ENCODE measurements at places on chromosomes 11 and 22.

GRCh38 chr11:12143461-12144258, 33.3 kb downstream of the MICAL2 start:
- no peak for DNase-seq

- DNase-seq: no peak
Observed at GRCh38 chr11:106178361-106178760, 100.9 kb downstream of the AASDHPPT start.

DNA sequence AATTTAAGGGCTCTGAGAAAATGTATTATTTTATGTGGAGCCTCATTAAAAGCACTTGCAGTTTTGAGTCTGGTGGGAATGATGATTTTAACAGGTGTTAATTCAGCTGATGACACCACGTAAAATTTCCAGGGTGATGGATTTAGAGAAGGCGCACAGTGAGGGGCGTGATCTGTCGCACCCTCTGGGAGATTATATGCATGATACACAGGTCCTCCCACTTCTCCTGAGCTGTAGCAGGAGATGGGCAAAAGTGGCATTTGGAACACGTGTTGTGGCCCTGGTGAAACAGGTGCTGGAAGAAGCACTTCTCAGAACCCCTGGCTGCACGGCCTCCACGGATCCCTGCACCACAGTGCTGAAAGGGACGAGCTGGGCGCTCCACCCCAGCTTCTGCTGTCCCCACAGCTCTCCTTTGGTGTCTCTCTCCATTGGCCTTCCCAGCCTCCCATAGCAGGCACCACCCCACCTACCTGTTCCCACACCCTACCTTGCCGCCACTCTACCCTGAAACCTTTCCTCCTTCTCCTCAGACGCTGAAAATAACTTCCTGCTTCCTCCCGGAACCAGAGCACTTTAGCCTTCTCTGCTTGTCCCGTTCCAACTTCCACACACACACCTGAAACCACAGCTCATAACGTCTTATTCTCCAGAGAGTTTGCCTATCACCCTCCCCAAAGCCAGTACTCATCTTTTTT, 6.9 kb upstream of the SORL1 start:
- DNase-seq: no peak

- no peak for DNase-seq
Observed at GRCh38 chr11:126997641-126998040, 2.9 kb downstream of the KIRREL3 start.

DNA sequence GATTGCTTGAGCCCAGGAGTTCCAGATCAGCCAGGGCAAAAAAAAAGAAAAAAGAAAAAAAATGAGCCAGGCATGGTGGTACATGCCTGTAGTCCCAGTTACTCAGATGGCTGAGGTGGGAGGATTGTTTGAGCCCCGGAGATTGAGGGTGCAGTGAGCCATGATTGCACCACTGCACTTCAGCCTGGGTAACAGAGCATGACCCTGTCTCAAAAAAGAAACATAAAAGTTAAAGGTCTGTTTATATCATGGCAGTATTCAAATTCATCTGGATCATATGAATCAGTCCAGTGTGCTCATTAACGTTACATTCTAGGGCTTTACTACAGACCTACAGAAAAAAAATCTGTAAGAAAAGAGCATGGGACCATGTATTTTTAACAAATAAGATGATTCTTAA, 13.9 kb downstream of the HSD17B12 start:
- DNase-seq: no peak

DNA sequence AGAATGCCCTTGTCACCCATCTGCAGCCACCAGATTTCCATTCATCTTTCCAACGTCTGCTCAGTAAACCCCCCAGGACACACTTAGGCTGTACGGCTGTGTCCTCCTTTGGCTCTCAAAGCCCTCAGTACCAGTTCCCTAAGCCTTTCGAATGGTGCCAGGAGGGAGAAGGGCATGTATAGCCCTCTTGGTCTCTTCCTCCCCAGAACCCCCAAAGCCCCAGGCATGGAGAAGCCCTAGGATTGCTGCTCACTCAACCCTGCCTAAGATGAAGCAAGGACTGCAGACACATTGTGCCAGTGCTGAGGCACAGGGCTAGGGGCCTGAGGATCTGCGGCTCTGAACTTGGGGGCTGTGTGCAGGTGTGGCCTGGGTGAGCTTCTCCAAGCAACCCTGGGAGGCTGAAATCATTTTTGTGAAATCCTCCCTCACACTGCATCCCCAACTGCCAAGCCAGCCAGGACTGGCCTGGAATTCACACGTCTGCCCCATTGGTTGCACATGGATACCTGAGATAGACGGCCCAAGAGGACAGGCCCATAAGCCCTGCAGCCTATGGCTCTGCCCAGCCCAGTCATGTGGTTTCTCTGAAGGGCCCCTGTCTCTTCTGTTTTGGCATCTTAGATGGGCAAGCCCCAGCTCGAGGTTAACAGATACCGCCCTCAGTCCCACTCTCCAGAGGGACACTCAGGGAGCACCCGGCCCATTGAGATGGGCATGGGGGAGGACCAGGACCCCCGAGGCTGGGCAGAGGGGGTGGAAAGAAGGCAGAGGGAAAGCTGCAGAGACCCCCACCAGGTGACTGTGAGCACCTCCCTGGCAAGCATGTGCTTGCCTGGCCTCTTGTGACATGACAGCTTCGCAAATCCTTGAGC, 34.0 kb downstream of the KCNQ1OT1 start:
- DNase-seq: no peak

DNA sequence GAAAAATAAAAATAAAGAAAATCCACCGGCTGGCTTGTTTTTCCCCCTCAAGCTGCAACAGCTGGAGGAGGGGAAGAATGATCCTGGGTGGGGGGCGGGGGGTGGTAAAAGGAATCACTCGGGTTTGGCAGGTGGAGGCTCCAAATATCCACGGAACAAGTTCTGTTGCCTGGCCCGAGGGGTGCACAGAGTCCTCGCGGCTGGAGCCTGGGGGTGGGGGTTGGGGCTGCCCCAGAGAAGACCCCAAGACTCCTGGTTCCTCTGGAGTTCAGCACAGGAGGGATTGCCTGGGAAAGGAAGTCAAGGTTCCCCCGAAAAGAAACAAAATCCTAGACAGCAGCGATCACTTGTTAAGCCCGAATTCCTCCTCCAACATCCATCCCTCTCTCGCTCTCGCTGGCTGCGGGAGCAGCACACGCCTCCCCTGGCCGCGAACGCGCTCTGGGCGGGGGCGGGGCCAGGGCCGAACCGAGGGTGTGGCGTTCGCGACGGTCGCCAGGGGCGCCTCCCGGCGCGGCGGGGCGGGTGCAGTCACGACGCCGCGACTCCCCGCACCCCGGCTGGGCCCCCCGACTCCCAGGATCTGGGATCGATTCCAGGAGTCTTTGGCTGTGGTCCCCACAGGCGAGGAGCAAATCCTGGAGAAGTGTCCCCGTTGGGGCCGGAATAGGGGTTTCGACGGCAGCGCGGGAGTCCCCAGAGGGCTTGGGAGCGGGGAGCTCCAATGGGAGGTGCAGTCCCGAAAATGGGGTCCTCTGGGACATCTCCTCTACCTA, at the start of gene KCNA4:
Gene KCNA4 (minus strand): TSS at position 443 of the 776 bp plus-strand sequence. CDS start 4,352 bp downstream, outside the sequence.
- DNase-seq: no peak

DNA sequence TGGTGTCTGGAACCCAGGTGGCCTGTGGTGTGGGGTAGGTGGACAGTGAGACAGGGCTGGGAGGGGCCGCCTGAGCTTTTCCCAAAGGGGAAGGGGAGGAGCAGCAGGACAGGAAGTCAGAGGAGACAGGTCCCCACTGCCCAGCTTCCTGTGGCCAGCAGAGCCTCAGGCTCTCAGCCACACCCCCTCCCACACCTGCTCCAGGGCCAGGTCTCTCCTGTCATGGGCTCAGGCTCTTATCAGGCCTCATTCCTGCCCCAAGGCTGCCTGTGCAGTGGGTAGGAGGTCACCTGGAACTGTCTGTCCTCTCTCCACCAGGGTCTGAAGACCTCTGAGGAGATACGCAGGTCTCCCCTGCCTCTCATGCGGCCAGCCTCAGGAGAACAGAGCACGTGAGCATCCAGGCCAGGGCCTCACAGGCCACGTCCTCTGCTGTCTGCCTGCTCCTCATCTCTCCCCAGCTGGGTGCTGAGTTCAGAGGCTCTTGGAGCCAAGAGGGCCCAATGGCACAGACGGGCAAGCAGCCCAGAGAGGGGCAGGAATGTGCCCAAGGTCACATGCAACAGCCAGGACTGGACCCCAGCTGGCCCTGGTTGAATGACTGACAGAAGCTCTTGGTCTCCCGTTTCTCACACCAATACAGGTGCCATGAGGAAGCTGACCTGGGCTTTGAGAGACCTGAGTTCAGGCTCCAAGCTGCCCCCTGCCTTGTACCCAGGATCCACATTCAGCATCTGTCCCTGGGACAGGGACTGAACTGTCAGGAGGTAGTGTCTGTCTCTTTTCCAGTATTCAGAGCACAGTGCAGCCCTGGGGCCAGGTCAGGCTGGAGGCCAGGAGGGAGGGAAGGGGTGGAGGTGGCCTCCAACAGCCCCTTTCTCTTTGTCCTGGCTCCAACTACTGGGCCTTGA, 16.7 kb downstream of the STARD10 start:
- no peak for DNase-seq

DNA sequence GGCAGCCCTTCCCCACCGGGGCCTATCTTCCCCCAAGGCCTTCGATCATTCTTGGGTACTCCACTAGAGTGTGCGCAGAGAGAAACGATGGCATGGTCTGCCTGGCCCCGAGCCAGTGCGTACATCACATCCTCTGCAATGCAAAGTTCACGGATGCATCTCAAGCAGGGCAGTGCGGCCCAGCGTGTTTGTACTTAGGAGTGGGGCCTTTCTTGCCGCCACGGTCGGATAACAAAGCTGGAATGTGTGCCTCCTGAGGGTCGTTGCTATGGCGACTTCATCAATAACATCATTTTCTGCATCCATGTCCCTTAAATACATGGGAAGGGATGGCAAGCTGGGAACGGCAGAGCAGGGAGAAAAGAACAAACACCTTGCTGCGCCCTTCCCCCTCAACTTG, 73.9 kb downstream of the SCUBE1 start:
- no peak for DNase-seq

DNA sequence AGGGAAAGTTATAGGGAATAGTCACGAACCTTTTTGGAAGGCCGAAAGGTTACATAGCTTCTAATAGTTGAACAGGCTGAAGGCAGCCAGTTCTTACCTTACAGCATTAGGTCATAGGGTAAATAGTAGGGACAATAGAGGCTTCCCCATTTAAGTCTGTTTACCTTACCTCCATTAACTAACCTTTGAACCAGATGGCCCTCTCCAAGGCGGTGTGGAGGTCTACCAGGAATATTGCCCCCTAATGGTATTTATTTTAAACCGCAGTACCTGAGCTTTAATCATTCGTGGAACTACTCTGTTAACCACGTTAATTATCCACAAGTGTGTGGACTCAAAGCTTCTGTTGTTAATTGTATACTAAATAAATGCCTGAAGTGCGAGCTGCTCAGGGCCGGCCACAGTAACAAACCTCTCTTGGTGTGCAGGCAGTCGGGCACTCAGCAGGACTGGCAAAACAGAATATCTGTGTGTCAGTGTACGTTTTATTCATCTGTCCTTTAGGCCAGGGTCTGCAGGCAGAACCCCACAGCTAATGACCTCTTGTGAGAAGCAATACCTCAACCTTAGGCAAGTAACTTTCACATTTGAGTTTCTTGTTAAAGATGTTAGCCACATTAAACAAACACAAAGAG, 81.7 kb downstream of the PRCP start:
- no peak for DNase-seq

DNA sequence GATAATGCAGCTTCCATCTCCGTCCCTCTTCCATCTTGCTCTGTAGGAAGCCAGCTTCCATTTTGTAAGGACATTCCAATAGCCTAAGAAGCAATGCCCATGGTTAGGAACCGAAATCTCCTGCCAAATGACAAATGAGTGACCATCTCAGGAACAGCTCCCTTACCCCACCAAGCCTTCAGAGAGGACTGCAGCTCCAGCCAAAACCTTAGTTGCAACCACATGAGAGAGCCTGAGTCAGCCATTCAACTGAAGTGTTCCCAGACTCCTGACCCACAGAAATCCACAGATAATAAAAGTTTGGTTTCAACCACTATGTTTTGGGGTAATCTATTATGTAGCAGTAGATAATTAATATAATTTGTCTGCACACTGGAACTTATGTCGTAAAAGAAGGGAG, 51.7 kb upstream of the LDLRAD3 start:
- DNase-seq: no peak

DNA sequence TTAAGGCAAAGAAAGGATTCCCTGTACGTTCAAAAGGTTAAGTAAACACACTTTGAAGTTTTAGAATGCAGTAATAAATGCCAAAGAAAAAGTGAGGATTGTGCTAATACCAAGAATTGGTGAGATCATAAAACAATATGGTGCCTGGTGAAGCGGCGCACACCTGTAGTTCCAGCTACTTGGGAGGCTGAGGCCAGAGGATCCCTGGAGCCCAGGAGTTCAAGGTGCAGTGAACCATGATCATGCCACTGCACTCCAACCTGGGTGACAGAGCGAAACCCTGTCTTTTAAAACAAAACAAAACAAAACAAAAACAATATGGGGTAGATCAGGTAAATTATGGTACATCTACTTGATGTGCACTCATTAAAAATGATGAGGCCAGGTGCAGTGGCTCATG, 73.4 kb upstream of the APOA1 start:
- no peak for DNase-seq

DNA sequence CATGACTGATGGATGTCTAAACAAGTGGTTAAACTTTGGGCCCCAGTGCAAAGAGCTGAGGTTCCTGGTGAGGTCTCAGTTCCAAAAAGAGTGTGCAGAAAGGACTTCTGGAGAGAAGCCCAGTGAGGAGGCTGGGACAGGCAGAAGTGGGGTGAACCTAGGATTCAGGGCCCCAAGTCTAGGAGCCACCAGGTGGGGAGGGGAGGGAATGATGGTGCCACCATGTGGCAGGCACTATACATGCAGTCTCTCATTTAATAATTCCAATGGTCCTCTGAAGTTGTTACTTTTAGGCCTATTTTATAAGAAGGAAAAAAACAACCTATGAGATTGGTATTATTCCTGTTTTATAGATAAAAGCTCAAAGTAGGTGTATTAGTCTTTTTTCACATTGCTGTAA, 102.0 kb downstream of the INSC start:
- DNase-seq: no peak

DNA sequence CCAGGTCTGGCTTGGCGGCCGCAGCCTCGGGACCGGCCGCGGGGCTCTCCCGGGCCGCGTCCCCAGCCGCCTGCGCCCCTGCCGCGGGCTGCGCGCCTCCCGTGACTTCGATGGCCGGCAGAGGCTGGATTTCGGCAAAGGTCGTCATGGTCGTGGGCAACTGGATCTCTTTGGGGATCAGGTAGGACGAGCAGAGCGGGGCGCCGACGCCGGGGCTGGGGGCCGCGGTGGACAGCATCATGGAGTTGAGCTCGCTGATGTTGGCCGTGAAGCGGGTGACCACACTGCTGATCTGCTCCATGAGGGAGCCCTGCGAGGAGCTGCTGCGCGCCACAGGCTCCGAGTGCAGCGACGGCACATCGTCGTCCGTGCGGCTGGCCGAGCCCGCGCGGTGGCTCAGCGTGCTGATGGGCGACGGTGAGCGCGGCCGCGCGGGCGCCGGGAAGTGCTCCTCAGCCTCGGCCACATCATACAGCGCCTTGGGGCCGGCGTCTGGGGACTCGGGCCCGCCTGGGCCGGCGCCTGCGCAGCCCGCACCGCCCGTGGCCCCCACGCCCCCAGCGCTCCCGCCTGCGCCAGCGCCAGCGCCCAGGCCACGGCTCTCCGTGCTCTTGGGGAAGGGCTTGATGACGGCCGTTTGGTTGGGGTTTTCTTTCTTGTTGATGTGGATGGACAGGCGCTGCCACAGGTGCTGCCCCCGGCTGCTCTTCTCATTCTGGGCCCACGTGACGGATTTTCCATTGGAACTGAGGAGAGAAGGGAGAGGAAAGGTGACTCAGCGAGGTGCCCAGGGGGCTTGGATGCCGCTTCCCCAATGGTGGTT, 171.4 kb upstream of the CTSC start:
- DNase-seq: peak; percentile 28

All from suppressor macrophage treated with lipopolysaccharide for 4 hours (primary cell).